Stimulated activated CD4-positive, alpha-beta T cell treated with anti-CD3 and anti-CD28 coated beads, Interleukin-4, amount 100 ng/mL, for 1 hour (primary cell): ENCODE measurements at places on chromosomes 4 and X.
A peak's percentile ranks its signal among the peaks of the same experiment; 100 is the strongest.

GRCh38 chr4:68373513-68373912 lies 23.6 kb upstream of the YTHDC1 start:
- peak; percentile 57 for DNase-seq

- DNase-seq = no peak
Measured at GRCh38 chr4:8909548-8909947, 37.9 kb upstream of the HMX1 start.

DNA sequence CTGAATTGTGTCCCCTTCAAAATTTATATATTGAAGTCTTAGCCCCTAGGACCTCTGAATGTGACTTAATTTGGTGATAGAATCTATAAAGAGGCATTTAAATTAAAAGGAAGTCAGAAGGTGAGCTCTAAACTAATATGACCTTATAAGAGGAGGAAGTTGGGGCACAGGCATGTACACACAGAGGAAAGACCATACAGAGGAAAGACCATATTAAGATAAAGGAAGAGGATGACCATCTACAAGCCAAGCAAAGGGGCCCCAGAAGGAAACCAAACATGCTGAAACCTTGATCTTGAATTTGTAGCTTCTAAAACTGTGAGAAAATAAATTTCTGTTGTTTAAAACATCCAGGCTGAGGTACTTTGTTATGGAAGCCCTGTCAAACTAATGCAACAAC lies 26.9 kb upstream of the CYBB start:
- DNase-seq = no peak

DNA sequence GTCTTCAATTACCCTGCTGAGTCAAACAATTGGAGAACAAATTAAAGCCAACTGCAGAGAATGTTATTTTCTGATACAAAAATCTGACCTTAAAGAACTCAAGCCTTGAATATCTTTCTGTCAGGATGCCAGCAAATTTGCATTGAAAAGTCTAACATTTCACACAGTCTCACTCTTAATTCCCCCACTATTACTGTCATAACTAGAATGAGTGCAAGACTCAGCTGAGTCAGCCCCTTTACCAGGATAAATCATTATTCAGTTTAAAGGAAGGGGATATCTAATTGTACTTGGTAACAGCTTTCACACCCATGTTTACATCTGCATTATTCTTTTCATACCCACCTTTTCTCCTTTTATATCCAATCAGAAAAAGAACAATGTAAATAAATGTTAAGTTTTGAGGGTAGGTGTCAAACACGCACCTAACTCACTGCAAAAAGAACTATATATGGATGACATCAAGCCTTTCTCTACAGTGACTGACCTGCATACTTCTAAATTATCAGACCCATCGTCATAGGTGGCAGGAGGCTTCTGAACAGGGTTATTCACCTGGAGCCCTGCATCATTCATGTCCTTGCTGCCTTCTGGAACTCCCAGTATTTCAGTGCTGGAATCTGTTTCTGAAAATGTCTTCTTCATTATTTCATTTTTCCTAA lies 117.4 kb downstream of the TMA16 start:
- DNase-seq = no peak

DNA sequence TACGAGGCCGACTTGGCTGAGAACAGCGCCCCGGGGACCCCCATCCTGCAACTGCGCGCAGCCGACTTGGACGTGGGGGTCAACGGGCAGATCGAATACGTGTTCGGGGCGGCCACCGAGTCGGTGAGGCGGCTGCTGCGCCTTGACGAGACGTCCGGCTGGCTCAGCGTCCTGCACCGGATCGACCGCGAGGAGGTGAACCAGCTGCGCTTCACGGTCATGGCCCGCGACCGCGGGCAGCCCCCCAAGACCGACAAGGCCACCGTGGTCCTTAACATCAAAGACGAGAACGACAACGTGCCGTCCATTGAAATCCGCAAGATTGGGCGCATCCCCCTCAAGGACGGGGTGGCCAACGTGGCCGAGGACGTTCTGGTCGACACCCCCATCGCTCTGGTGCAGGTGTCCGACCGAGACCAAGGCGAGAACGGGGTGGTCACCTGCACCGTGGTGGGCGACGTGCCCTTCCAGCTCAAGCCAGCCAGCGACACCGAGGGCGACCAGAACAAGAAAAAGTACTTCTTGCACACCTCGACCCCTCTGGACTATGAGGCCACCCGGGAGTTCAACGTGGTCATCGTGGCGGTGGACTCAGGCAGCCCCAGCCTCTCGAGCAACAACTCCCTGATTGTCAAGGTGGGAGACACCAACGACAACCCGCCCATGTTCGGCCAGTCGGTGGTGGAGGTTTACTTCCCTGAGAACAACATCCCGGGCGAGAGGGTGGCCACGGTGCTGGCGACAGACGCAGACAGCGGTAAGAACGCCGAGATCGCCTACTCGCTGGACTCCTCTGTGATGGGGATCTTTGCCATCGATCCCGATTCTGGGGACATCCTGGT lies 2.4 kb downstream of the PCDH7 start:
- no peak for DNase-seq

- DNase-seq = no peak
Measured at GRCh38 chr4:187444061-187444460, 551.5 kb upstream of the ZFP42 start.

DNA sequence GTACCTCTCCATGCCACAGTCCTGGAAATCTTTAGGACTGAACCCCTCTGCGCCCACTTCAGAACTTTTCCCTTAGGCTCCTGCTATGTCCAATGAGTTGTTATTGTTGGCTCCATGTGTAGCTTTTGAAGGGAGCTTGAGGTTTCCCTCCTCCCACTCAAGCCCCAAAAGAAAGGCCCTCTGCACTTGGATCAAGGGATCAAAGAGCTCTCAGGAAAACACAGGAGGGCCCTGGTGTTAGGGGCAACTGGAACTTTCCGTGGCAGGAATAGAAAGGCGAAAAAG lies 135.0 kb downstream of the RASL11B start:
- no peak for DNase-seq
